ENCODE measurements at places on chromosomes 16 and 17.

GRCh38 chr17:65588181-65588808 lies 26.8 kb upstream of the AXIN2 start:
- no peak overlapping the region for H3K4me3 ChIP-seq
- H3K27me3 ChIP-seq, result no peaks in the 10 kb centered on the region
- H3K4me1 ChIP-seq, result peaks cover 20% of the 10 kb centered on the region
- no peak overlapping the region for H3K27ac ChIP-seq

GRCh38 chr16:3282103-3282729 lies 1.1 kb upstream of the ZNF263 start:
- H3K4me1 ChIP-seq, result peaks cover 15% of the 10 kb centered on the region
- peak overlapping the region; percentile 100 for H3K27ac ChIP-seq
- DNase-seq, result no peak
- no peaks in the 10 kb centered on the region for H3K27me3 ChIP-seq
- peak overlapping the region; percentile 76 for H3K4me3 ChIP-seq
- peaks cover 2% of the 10 kb centered on the region for H3K36me3 ChIP-seq

GRCh38 chr17:4221899-4222659 lies 41.7 kb downstream of the ANKFY1 start:
- H3K27ac ChIP-seq, result no peak overlapping the region
- peaks cover 18% of the 10 kb centered on the region for H3K4me1 ChIP-seq
- no peaks in the 10 kb centered on the region for H3K27me3 ChIP-seq
- H3K36me3 ChIP-seq, result peaks cover 2% of the 10 kb centered on the region

DNA sequence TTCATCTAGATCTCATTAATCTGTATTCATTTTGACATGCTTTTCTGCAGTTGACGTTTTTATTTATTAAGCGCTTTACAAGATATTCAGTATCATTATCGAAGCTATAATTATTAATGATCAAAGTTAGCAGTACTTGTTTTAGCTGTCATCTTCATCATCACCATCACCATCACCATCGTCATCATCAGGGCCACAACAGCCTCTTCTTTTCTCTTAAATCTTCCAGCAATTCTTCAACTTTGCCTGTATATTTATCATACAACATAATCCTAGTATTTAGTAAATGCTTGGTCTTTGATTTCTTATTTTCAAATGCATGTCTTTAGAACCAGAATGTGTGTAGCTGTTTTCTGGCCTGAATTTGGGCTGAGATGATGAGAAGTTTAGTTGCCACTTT lies 528.0 kb downstream of the MAF start:
- DNase-seq, result no peak
- H3K27me3 ChIP-seq, result no peaks in the 10 kb centered on the region
- H3K4me3 ChIP-seq, result no peak overlapping the region
- H3K27ac ChIP-seq, result no peak overlapping the region
- H3K36me3 ChIP-seq, result no peaks in the 10 kb centered on the region

DNA sequence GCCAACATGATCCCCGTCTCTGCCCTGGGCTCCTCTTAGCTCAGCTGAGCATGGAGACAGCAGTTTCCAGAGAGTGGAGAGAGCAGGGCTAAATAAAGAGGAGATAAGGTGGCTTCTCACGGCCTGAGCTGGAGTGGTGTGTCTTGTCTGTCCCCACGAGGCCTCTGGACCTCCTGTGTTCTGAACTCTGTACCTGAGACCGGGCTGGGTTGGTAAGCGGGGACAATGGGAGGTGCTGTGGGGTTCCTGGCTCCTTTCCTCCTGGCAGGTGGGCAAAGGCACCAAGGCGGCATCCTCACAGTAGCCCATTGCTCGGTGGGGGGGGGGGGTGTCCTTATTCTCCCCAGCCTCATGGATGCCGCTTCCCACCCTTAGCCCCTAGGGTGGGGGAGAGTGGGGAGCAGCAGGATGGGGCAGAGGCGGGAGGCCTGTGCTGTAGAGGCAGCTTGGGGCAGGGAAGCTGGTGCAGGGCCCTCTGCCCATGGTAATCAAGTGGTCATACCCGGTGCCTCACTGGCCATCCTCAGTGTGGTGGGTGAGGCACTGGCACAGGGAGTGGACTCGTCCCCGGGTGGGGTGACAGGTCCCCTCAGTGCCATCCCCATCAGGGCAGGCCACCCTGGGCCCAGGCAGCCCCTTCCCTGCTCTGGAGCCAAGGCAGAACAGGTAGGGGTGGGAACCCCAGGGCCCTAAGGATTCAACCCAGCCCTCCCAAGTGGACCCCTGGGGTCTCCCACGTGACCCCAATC lies 2.8 kb downstream of the AANAT start:
- H3K36me3 ChIP-seq, result peaks cover 45% of the 10 kb centered on the region
- no peak overlapping the region for H3K4me3 ChIP-seq
- H3K27me3 ChIP-seq, result no peaks in the 10 kb centered on the region
- peak; percentile 42 for DNase-seq
- H3K27ac ChIP-seq, result no peak overlapping the region
- no peaks in the 10 kb centered on the region for H3K4me1 ChIP-seq

- H3K4me3 ChIP-seq, result no peak overlapping the region
- no peaks in the 10 kb centered on the region for H3K36me3 ChIP-seq
- DNase-seq, result no peak
- no peak overlapping the region for H3K27ac ChIP-seq
- no peaks in the 10 kb centered on the region for H3K4me1 ChIP-seq
- no peaks in the 10 kb centered on the region for H3K27me3 ChIP-seq
Measured at GRCh38 chr17:41655611-41656111, 31.3 kb upstream of the KRT17 start.

Data from psoas muscle (tissue), 8 donors.